ENCODE measurements at places on chromosomes 1 and 21. TPM values are rescaled to one million over a fixed set of nuclear protein-coding genes. Genes with fewer than 3 reads are reported as not detected.

Gene TACSTD2
- total RNA-seq: 5.1 TPM

Gene NR5A2
- total RNA-seq: 4.9 TPM

Gene S100A8
- not detected for total RNA-seq

Gene ANKRD65
- total RNA-seq: 0.25 TPM

Gene CFHR3
- total RNA-seq: not detected

Gene PTGFRN
- 238 TPM for total RNA-seq

Gene CDA
- total RNA-seq: 4.4 TPM

Gene LEFTY2
- total RNA-seq: not detected

Gene KCNJ9
- not detected for total RNA-seq

Gene PLPPR5
- not detected for total RNA-seq

Gene LGR6
- not detected for total RNA-seq

Gene TOR3A
- 33.4 TPM for total RNA-seq

Gene FCRL4
- not detected for total RNA-seq

Gene LAMB3
- 3.0 TPM for total RNA-seq

Gene TMEM269
- total RNA-seq: under 0.01 TPM

Gene MROH9
- total RNA-seq: not detected

Gene TCHH
- total RNA-seq: under 0.01 TPM
